Thymus (tissue), 14 donors: ENCODE measurements at places on chromosomes 4 and X. TPM values are rescaled to one million over a fixed set of nuclear protein-coding genes. Genes with fewer than 3 reads are reported as not detected.

- no peak for DNase-seq
Observed at GRCh38 chr4:8847331-8847730, 24.3 kb downstream of the HMX1 start.

GRCh38 chrX:19864736-19865135 lies 22.7 kb downstream of the SH3KBP1 start:
- DNase-seq: no peak

DNA sequence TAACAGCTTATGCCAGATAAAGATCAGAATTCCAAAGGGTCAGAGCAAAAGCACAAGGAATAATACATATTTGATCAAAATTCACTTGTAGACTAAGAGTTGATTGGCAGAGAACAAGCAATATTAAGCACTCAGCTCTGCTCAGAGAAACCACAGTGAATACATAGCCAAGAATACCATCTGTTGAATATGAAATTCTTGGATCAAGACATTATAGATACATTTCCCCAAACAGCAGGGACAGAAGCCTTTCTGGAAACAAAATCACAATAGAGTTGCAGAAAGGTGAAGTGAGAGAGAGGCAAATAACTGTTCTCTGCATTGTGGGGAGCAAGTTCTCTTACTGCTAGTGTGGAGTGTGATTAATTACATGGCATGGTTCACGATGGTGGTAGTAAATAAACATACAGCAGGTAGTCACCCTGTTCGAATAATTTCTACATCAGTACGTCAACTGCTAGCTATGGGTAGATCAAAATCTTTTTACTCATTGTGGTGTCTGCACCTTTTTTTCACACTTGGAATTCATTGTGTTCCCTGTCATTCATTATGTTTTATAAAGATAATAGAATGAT lies 366.7 kb downstream of the PCDH7 start:
- no peak for DNase-seq

Gene INTS6L
- 49.1 TPM for polyA plus RNA-seq

DNA sequence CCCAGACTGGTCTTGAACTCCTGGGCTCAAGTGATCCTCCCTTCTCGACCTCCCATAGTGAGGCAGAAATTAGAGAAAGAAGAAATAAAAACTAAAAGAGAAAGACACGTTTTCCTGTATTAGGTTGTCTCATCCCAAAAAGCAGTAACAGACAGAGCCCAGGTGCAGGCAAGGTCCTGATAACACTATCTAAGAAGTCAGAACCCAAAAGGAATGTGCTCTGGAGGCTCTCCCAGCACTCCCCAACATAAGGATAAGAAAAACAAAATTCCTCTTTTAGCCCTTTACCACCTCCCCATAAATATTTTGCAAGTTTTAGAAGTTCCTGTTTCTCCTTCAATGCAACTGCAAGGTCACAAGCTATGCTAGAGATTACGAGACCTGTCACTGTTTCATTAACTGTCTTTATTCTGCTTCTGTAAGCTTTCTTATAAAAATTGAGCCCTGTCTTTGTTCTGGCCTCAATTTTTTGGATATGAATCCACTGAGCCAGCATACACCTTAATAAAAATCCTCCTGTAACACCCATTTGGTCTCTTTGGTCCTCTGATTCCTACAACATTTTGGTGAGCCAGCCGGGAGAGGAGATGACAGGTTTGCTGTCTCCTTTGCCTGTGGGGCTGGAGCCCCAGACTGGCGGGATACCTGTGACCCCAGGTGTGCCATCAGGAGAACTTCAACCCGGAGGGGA lies 25.9 kb downstream of the LIAS start:
- no peak for DNase-seq

Gene SMAD1
- polyA plus RNA-seq: 6.8 TPM

Gene CLDN2
- polyA plus RNA-seq: 0.05 TPM

Gene TENT5D
- not detected for polyA plus RNA-seq

DNA sequence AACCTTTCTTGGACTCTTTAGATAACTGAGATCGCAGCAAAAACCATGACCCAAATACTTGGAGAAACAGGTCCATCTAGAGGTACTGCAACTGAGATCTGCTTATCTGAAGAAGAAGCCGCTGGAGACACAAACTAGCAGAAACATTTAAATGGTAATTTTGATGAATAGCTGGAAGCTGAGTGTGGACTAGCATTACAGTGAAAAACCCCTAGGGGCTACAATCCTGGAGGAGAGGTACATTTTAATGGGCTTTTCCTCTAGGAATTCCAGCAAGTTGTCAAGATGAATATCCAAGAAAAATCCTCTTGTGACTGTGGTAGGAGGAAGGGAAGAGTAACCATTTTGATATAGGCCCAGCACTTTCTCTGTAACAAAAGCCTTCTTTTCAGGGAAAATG lies 592.5 kb upstream of the GRIA3 start:
- no peak for DNase-seq

Gene NXF2
- polyA plus RNA-seq: not detected

Gene ATP8A1
- polyA plus RNA-seq: 30.9 TPM

DNA sequence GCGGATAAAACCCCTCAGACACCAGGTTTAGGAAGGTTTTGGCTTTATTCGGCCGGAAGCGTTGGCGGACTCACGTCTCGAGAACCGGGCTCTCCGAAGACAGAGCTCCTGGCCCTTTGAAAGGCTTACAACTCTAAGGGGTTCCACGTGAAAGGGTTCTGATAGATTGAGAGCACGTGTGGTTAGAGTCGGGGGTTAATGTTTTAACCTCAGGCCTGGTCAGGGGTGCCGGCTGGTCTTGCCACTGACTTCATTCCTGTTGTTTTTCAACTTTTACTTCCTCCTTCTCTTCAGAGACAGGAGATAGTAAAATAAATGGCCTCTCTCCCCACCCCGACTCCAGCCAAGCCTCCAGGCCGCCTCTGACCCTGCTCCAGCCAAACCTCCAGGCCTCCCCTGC lies 4.7 kb upstream of the ASMT start:
- no peak for DNase-seq

- peak; percentile 12 for DNase-seq
Observed at GRCh38 chrX:71910986-71911730, 513 bp downstream of the NHSL2 start.

GRCh38 chr4:88327665-88328064 lies 43.3 kb upstream of the PPM1K start:
- DNase-seq: no peak

DNA sequence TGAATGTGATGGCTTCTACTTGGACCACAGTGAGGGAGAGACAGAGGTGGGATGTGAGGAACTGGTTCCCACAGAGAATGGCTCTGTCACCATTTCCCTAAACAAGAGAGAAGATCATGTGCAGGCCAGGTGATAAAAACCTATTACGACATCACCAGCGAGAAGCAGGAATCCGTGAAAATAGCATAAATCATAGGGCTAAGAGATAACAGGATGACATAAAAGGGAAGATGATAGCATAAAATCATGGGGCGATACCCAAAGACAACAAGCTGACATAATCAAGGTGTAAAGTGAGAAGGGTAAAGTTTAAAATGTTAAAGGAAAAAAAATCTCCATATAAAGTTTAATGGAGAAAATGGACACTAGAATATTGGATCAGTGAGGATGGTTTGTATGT lies 205.5 kb upstream of the SLIT2 start:
- no peak for DNase-seq

- DNase-seq: no peak
Observed at GRCh38 chrX:1813809-1814208, 198.9 kb downstream of the ASMT start.

Gene IL2RG
- 197 TPM for polyA plus RNA-seq

Gene COL4A6
- 1.0 TPM for polyA plus RNA-seq

- DNase-seq: no peak
Observed at GRCh38 chrX:103789004-103789403, 12.4 kb downstream of the PLP1 start.

DNA sequence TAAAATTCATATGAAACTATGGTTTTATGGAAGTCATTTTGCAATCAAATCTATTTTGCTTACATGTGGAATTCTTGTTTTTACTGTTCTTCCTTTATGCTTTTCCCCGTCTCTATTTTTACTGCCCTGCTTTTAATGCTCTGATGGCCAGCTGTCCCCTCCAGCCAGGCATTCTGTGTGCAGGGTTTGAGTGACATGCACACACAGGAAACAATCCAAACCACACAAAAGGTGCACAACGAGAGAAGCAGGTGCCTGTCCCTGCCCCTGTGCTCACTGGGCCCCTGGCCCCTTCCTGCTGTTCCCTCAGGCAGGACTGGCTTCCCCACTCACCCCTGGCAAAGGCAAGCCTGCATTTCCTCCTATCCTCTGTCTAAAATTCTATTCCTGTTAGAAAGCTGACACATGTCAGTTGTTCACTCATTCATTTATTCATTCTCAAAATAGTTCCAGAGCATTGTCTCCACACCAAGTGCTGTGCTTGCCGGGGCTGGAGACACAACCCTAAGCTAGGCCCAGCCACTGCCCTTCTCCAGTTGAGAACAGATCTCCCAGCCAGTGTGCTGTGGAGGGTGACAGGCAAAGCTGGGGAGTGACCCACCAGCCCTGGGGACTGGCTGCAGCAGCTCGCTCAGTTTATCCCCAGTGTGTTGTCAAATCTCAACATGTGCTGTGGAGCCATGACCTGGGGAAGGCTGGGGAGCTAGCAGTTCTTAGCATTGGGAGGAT lies 346.3 kb downstream of the FBXW7 start:
- peak; percentile 40 for DNase-seq

GRCh38 chr4:100936661-100937375 lies 410.5 kb downstream of the PPP3CA start:
- DNase-seq: no peak

- DNase-seq: no peak
Observed at GRCh38 chrX:16785247-16786138, 773 bp upstream of the TXLNG start.

- no peak for DNase-seq
Observed at GRCh38 chr4:181148470-181148869, 1094.7 kb upstream of the TENM3 start.

- no peak for DNase-seq
Observed at GRCh38 chrX:7351926-7352325, 204.0 kb upstream of the PUDP start.

DNA sequence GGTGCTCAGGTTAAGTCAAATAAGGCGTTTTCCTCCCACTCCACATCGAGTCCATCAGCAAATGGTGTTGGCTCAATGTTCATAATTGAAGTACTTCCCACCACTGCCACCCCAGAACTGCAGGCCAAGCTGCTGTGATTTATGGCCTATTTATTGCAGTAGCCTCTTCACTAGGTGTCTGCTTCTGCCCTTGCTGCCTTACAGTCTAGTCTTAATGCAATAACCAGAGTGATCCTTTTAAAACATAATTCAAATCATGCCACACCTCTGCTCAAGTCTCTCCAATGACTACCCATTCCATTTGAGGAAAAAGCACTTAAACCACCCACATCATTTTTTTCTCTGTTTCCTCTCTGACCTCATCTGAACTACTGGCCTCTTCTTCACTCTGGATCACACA lies 220.3 kb downstream of the KCNIP4 start:
- no peak for DNase-seq

- DNase-seq: peak; percentile 8
Observed at GRCh38 chrX:118254611-118255010, 91.3 kb upstream of the WDR44 start.

DNA sequence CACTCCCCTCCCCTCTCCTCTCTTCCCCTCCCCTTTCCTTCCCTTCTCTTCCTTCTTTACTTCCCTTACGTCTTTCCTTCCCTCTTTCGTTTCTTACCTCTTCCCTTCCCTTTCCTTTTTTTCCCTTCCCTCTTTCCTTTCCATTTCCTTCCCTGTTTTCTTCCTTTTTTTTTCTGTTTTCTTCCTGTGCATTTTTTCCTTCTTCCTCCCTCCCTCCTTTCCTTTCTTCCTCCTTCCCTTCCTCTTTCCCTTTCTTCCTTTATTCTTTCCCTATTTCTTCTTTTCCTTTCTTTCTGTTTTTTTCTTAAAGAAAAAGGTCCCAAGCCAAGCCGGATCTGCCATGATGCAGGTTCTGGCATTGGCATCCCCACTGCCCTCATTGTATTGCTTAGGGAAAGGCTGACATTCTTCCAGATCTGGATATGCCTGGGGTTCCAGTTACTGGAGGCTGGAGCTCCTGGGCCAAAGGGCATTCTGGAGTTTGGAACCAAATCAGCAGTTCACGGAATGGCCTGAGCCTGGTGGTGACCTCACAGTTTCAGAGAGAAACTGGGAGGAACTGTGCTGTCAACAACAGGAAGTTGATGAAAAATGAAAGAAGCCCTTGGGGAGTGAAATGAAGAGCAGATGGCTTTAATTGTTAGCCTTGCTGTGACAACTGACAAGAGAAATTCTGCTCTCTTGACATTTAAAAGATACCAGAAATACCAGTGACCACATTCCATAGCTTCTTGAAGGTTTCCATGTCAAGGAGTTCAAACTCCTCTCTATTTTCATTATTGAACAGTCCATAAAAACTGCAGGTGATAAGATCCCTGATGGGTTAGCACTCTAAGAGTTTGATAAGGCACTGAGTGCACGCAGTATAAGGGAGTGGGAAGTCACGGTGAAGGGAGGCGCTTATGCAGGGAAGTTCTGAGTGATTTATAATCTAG lies 622.1 kb downstream of the SPRY1 start:
- DNase-seq: no peak

Gene FAM114A1
- polyA plus RNA-seq: 7.3 TPM
